Activated B cell treated with CpG ODN at 0.5 μM for 24 hours (primary cell): ENCODE measurements at places on chromosomes 12 and 14.

DNA sequence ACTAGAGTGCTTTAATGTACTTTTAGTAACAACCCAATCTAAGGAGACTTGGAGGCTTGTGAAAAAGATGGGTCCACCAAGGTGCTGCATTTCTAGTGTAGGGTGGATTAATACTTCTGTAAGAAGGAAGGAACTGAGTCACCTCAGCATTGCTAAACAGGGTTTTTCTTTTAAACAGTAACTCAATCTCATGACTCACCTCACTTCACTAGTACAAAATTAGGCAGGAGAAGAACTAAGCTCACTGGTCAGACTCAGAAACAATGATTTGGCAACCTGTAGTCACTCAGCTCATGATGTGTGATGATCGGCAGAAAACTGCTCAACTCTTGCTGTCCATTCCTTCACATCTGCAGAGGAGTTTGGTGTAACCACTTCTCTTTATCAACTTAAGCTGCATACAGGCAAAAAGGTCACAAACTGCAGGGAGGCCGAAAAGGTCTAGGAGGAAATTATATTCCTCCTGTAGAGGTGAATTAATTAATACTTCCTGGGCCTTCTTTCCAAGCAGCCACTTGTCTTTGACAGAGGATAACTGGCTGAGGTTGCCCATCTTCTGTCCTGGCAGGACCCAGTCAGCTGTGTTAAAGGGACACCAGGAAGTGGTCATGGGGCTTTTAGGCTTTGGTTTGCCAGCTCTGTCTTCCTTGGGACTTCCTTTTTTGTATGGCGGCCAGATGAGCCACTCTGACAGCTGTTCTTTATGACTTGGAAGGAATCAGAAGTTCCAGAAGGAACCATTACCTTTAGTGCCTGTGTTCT is 466.9 kb downstream of the FUT8 start:
- DNase-seq = no peak

DNA sequence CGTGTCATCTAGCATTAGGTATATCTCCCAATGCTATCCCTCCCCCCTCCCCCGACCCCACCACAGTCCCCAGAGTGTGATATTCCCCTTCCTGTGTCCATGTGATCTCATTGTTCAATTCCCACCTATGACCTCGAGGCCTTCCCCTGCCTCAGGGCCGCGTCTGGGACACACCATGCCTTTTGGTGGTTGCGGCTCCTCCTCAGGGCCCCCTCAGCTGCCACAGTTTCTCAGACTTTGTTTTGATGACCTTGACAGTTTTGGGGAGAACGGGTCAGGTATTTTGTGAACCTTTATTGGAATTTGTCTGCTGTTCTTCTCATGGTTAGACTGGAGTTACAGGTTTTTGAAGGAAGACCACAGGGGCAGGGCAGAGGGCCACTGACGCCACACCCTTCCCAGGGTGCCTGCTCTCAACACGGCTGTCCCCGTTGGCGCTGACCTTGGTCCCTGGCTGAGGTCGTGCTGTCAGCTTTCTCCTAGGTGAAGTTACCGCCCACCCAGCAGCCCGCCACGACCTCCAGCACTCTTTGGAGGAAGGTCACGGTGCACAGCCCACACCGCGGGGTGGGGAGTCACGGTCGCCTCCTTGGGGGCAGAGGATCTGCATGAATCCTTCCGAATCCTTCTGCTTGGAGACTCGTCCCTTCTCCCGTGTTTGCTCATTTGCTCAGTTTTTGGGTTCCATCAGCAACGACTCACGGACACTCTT is 130.5 kb downstream of the KIF26A start:
- no peak for DNase-seq

- no peak for DNase-seq
Measured at GRCh38 chr12:19326102-19326501, 113.2 kb upstream of the AEBP2 start.

DNA sequence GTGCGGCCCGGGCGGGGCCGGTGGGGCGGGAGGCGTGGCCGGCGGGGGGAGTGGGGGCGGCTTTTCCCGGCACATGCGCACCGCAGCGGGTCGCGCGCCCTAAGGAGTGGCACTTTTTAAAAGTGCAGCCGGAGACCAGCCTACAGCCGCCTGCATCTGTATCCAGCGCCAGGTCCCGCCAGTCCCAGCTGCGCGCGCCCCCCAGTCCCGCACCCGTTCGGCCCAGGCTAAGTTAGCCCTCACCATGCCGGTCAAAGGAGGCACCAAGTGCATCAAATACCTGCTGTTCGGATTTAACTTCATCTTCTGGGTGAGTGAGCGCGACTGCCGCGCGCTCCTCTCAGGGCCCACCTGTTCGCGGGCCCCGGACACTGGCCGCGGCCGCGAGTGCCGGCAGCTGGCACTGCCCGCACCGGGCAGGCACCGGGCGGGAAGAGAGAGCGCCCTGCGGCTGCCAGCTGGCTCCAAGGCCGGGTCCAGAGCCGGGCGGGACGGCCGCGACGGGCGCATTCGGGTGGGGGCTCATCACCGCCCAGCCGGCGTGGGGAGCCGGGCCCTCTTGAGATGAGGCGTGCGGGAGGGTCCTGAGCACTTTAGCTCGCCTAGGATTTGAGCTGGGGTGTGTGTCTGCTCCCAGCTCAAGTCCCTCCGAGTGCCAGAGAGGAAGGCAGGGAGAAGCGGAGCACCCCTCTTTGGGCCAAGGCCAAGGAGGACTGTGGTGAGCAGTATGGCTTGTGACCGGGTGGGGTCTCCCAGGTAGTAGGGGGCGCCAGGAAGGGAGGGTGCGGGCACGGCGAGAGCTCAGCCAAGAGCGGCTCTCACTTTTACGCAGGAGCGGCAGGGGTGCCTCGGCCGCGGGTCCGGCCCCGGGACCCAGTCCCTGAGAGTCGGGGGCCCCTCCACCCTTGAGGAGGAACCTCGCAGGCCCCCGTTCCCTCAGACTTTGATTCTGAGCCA is at the start of gene CD9:
CD9 (plus strand) TSS at position 145 of the 957 bp plus-strand sequence; CDS start at position 245, 100 bp downstream.
- DNase-seq = peak; percentile 24

GRCh38 chr12:14982991-14983390 is 10.1 kb downstream of the PDE6H start:
- no peak for DNase-seq

GRCh38 chr14:65439117-65439516 is 26.6 kb downstream of the FUT8 start:
- DNase-seq = no peak

DNA sequence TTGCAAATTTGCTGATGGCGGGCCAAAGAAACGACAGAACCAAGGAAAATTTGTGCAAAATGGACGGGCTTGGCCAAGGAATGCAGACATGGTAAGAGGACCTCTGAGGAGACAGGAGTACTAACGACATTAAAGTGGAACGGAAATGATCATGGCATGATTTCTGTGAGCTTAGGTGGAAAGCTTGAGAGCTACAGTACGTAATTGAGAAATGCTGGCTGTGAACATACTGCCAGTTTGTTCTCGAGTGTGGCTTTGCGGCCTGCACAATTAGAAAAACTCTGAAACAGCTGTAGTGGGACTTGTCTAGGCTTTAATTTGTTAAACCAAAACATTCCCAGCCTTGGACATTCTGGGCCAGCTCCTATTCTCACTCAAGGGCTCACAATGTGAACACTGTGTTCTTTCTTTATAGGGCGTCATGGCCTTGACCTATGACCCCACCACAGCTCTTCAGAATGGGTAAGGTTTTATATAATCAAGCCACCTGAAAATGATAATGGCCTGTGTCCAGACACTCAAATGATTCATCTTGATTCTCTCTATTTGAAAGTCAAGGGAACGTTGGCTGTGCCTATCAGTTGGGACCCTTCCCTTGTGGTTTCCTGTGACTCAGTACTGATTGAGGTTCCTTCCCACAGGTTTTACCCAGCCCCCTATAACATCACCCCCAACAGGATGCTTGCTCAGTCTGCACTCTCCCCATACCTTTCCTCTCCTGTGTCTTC is 48.5 kb downstream of the BAZ2A start:
- DNase-seq = no peak

DNA sequence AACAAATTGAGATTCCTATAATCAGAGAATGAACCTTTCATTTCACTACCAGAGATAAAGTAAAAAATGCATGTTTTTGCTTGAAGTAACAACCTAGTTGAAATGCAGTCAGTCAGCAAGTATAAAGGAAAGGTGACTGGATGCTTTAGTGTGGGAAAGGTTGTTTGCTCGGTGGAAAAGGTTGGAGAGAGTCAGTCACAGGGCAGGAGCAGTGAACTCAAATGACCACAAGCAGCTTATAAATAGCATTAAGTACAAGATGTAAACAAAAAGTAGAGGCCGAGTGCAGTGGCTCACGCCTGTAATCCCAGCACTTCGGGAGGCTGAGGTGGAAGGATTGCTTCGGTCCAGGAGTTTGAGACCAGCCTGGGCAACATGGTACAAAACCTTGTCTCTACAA is 98.1 kb upstream of the FGD4 start:
- DNase-seq = no peak

- DNase-seq = no peak
Measured at GRCh38 chr12:6266541-6266966, 43.9 kb upstream of the PLEKHG6 start.

DNA sequence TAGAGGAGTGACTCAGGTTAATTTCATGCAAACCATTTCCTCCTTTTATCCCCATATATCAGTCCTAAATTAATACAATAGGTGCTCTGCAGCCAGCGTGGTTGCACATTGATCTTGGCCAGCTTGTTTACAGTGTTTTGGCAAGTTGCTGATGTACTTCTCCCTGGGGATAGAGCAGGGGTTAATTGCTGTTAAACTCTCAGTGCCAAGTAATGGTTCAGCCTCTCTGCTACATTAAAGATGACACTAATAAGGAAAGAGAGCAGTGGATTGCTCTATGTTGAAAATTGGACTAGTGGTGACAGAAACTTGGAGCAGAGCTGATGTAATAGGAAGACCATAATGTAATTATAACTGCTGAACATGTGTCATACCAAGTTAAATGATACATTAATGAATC is 717.5 kb downstream of the RERGL start:
- DNase-seq = no peak

- DNase-seq = no peak
Measured at GRCh38 chr12:3119192-3119755, 42.1 kb downstream of the TSPAN9 start.
